Upper lobe of right lung (tissue), 1 donor: ENCODE measurements at places on chromosomes 1 and 21. TPM values are rescaled to one million over a fixed set of nuclear protein-coding genes. Genes with fewer than 3 reads are reported as not detected.

The BTG2 gene
- 95.3 TPM for total RNA-seq

The DDI2 gene
- 40.9 TPM for total RNA-seq

The SLC9C2 gene
- total RNA-seq = 0.26 TPM

The MMEL1 gene
- total RNA-seq = 3.2 TPM

The PDZK1 gene
- total RNA-seq = 0.67 TPM

The KRTAP11-1 gene
- not detected for total RNA-seq

The REN gene
- 0.81 TPM for total RNA-seq

The SERTAD4 gene
- 3.4 TPM for total RNA-seq

The AIRE gene
- total RNA-seq = not detected

The CD2 gene
- total RNA-seq = 11.4 TPM

The KIAA0040 gene
- total RNA-seq = 44.8 TPM

The SNX7 gene
- total RNA-seq = 14.8 TPM

The S100A12 gene
- total RNA-seq = 22.8 TPM

The DYNLT4 gene
- not detected for total RNA-seq

The TSTD1 gene
- total RNA-seq = 50.6 TPM

The SMG7 gene
- 65.9 TPM for total RNA-seq
